G401 (cell line): ENCODE measurements at places on chromosomes 2 and 18.

- no peak for DNase-seq
Measured at GRCh38 chr2:40300391-40300790, 151.5 kb downstream of the SLC8A1 start.

- DNase-seq: no peak
Measured at GRCh38 chr2:230891064-230891463, 26.3 kb downstream of the ITM2C start.

GRCh38 chr2:9703085-9703678 lies 72.4 kb upstream of the YWHAQ start:
- DNase-seq: peak; percentile 24

DNA sequence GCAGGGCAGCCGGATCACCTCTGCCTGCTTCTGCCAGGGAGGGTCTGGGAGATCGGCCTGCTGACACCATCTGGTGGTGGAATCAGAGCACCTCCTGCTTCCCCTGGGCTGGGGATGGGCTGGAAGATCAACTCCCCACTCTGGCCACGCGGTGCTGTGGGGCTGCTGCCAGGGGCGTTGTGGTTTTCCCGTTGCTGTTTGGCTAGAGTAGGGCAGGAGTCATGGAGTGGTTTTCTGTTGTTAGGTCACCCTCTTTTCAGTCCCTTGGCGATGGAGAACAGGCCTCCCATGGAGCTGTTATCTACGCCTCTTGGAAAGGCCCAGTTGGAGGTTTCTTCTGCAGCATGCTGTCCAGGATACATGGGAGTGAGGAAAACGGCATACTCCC lies 15.2 kb downstream of the BCL2L11 start:
- no peak for DNase-seq

GRCh38 chr2:118979152-118979861 lies 37.3 kb downstream of the MARCO start:
- DNase-seq: no peak

DNA sequence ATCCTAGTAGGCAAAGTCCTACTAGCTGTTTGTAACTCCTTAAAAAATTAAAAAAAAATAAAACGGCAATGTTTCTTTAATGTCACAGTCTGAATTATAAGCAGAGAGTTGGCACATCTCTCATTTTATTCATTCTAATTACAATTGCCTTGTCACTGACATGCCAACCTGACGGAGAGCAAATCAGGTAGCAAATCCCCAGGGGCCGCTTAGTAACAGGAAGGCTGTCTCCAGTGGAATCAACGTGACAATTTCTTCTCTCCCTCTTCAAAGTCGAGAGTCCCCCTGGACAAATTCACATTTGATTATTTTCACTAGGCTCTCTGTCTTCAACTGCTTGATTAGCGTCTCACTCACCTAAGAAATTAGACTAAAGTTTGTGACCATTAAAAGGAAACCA lies 1598.9 kb upstream of the PIK3C3 start:
- DNase-seq: no peak

- DNase-seq: peak; percentile 88
Measured at GRCh38 chr2:229922449-229923386, at the start of gene FBXO36. Gene FBXO36 (plus strand): TSS chr2:229922503. CDS start chr2:229922514, 11 bp downstream.

- no peak for DNase-seq
Measured at GRCh38 chr2:234550056-234550455, 53.2 kb upstream of the ARL4C start.

GRCh38 chr2:120174963-120175581 lies 48.1 kb downstream of the TMEM185B start:
- DNase-seq: peak; percentile 78

DNA sequence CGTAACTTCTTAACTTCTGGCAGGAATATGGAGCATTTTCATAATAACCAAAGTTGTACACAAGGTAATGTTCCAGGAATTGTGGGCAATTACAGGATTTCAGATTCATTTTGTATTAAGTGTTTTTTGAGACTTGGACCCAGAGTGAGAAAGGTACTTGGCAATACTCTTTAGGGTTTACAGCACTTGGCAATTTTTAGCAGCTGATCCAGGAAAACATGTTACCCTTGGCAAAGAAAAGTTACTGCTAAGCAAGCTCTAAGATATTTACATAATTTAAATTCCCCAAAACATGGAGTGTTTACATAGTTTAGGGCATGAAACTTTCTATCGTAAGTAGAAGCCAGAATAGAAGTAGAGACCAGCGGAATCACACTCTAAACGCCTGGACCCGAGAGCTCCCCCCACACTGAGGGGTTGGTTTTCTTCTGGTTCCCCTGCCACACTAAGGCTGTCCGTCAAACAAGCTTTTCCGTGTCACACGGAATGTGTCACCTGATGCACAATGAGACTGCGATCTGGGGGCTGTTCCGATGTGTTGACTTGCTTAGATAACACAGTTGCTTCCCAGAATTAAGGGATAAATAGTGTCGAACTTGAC lies 177.1 kb downstream of the PTGR3 start:
- no peak for DNase-seq

DNA sequence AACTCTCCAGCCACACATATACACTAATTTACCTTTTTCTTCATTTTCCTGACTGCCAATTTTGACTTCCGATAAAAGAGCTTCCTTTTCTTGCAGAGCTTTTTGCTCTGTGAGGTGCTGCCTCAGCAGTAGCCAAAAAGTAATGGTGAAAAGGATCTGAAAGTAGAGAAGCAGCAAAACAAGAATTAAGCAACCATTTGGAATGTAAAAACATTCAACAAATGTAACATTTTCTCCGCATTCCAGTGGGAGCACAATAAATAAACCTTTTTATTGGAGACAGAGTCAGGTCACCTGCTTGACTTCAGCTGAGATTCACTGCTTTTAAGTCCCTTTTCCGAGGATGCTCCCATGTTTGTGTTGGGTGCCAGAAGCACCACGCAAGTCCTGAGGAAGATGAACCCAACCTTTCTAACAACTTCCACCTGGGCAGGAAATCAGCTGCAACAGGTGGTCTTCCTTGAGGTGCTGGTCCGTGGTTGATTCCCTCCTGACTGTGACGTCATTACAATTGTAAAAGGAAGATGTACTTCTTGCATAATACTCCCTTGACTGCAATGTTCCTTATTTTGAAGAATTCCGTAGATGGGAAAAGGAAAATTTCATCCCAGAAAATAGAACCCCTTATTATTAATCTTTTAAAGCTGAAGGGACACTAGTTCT lies 265.5 kb downstream of the NAPG start:
- DNase-seq: no peak

- no peak for DNase-seq
Measured at GRCh38 chr2:11264007-11264406, 80.4 kb downstream of the ROCK2 start.

GRCh38 chr18:61587865-61588264 lies 254.6 kb downstream of the CDH20 start:
- no peak for DNase-seq
